ENCODE measurements at places on chromosomes 3 and 15. TPM values are rescaled to one million over a fixed set of nuclear protein-coding genes. Genes with fewer than 3 reads are reported as not detected.

The CLDN11 gene
- total RNA-seq = 245 TPM

- DNase-seq = no peak
These were observed 222.1 kb downstream of the FHIT start for GRCh38 chr3:61029194-61029593.

The GP9 gene
- not detected for total RNA-seq

The ISLR gene
- total RNA-seq = under 0.01 TPM

DNA sequence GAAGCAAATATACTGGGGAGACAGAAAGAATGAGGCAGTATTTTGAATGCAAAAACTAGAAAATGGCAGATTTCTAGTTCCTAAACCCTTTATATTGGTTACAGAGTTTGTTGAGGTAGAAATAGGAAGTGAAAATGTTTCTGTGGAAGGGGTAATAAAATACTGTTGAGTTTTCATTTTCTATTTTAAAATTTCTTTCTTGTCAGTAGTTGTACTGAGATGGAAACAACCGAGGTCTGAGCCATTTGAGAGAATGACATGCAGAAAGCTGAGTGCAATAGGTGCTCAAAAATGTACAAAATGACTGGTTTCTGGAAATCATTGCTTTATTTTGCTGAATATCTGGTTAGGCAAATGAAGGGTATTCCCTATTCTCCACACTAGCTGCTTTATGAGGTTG lies 361.4 kb downstream of the CHL1 start:
- no peak for DNase-seq

- DNase-seq = no peak
These were observed 25.5 kb upstream of the CSPG4 start for GRCh38 chr15:75738014-75738646.

- DNase-seq = peak; percentile 32
These were observed 15.7 kb upstream of the ESYT3 start for GRCh38 chr3:138418601-138419206.

GRCh38 chr15:46576646-46577395 lies 942.0 kb downstream of the SQOR start:
- no peak for DNase-seq

- DNase-seq = no peak
These were observed 14.5 kb upstream of the LPP start for GRCh38 chr3:188139466-188139865.

GRCh38 chr3:14372587-14372986 lies 29.8 kb upstream of the SLC6A6 start:
- no peak for DNase-seq

The ZNF385D gene
- 0.28 TPM for total RNA-seq

All from IMR-90 (cell line).